EH (cell line): ENCODE measurements at places on chromosomes 1 and 21.

GRCh38 chr1:88773540-88774150, 89.6 kb downstream of the PKN2 start:
- DNase-seq = peak; percentile 77

GRCh38 chr1:66168948-66169671, 364.8 kb upstream of the SGIP1 start:
- no peak for DNase-seq

GRCh38 chr1:166182281-166182680, 15.5 kb upstream of the FAM78B start:
- DNase-seq = no peak

GRCh38 chr1:32393136-32393535, 1.1 kb downstream of the BSDC1 start:
- peak; percentile 16 for DNase-seq

GRCh38 chr1:86582161-86582560, 35.3 kb downstream of the CLCA4 start:
- DNase-seq = no peak

DNA sequence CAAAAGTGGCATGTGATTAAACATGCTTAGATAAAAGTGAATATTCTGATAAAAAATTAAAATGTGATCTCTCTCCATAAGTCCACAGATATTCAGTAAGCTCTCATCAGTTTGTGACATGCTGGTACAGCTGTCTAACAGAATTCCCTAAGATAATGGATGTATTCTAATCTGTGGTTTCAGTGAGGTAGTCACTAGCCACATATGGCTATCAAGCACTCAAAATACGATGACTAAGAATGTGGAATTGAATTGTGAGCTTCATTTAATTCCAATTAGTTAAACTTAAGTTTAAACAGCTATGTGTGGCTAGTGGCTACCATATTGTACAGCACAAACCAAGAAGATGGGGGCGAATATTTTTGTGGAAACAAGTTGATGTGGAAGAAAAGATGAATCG, 4.1 kb upstream of the REG4 start:
- peak; percentile 56 for DNase-seq

- no peak for DNase-seq
Measured at GRCh38 chr1:205582471-205583291, 49.1 kb downstream of the ELK4 start.

GRCh38 chr1:56934430-56935060, 31.3 kb downstream of the C8B start:
- peak; percentile 62 for DNase-seq

- DNase-seq = no peak
Measured at GRCh38 chr1:179352236-179352635, 13.5 kb upstream of the AXDND1 start.

- DNase-seq = no peak
Measured at GRCh38 chr1:149926296-149926695, 1.3 kb downstream of the SF3B4 start.

DNA sequence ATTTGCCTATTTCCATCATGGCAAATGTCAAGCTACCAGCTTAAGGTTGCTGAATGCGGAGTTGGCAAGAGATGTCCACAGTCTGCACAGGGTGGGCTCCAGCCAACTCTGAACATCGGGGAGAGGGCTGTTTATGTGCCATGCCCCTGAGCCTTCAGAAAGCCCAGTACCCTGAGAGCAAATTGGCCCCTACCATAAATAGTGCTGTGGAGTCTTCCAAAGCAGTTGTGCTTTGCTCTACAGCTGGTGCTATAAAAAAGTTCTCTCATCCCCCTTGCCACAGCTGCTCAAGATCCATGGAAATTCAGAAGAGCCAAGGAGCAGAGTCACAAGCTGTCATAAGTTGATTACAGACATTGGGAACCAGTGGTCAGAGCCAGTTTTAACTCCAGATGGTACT, 85.6 kb upstream of the CLDN14 start:
- DNase-seq = no peak

GRCh38 chr1:33396188-33397124, 34.4 kb downstream of the PHC2 start:
- DNase-seq = no peak

DNA sequence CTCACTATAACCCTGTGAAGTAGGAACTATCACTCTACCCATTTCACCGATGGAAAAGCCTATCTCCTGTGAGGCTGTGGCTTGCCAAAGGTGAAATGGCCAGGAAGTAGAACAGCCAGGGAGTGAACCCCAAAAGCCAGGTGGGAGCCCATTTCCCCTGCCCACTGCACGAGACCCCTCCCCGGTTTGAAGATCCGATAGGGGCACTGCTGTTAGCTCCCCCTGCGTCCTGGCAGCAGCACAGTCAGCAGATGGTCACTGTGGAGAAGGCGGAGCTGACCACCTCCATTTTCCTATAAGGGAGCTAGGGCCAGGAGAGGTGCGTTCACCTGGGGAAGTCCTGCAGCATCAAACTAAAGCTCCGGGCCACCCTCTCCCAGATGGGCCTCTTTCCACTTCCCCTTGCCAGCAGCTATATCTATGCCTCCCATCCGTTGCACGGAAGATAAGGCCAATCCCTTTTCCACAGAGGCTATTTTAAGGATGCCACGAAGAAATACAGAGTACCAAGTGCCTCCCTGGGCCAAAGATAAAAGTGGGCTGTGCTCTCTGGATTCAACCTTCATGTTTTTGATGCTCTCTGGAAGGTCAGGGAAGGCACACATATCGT, 7.8 kb downstream of the ERG start:
- no peak for DNase-seq

DNA sequence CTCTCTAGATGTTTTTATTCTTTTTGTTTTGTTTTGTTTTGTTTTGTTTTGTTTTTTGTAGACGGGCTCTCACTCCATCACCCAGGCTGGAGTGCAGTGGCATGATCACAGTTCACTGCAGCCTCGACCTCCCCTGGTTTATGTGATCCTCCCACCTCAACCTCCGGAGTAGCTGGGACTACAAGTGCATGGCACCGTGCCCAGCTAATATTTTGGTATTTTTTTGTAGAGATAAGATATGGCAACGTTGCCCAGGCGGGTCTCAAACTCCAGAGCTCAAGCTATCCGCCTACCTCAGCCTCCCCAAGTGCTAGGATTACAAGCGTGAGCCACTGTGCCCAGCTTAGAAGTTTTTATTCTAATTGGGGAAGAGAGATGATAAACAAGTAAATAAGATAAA, 13.3 kb upstream of the TP53BP2 start:
- no peak for DNase-seq

GRCh38 chr1:198423673-198424072, 116.8 kb downstream of the ATP6V1G3 start:
- DNase-seq = no peak

DNA sequence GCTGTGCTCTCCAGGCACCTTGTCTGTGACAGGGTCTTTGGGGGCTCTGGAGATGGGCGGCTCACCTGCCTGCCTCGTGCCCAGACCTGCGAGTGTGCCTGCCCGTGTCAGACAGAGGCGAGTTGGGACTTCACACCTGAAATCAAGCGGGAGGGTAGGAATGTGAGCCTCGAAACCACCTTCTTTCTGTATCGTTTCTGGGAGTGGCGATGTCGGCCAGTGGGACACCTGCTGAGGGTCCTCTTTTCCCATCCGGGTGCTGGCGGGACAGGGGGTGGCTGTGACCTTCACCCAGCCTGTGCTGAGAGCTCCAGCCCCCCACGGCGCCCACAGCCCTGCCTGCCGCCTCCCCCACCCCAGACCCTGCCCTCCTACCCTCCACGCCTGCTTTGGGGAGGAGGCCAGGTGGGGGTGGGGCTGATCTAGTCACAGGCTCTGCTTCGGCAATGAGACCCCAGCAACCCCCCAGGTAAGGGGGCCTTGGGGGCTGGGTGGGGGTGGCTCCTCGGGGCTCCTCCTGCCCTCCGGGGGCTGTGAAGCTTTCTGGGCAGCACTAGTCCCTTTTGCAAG, 15.6 kb upstream of the FAAP20 start:
- no peak for DNase-seq

GRCh38 chr1:108852221-108852975, 4.5 kb downstream of the AKNAD1 start:
- DNase-seq = no peak

DNA sequence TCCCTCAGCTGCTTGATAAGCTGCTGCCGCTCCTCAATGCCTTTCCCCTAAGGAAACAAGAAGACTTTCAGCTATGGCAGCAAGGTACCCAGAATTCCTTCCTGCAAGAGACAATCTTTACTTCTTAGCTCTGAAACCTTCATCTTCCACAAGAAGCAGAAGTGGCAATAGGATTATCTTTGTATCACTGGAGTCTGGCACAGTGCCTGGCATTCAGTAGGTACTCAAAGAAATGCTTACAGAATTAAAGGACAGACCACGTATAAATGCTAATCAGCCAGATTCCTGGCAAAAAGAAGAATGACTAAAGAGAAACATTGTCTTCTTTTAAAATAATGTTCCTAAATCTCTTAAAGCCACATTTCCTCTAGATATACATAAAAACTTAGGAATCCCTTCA, 43.7 kb downstream of the SLC27A3 start:
- no peak for DNase-seq

DNA sequence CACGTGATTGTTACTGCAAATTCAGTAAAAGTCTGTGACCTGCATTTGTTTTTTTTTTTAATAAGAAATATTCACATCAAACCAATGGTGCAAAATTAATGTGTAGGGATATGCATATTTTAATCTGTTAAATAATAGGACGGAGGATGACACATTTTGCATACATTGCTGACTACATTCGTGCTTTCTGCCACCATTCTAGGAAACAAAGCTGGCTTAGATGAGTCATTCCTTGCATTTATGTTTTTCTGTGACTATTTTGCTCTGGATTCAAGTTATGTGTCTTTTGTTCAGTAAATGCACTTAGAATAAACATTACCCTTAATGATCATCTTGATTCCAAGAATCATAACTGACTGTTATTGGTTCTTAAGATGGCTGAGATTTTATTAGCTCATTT, 23.9 kb upstream of the CYYR1 start:
- no peak for DNase-seq

DNA sequence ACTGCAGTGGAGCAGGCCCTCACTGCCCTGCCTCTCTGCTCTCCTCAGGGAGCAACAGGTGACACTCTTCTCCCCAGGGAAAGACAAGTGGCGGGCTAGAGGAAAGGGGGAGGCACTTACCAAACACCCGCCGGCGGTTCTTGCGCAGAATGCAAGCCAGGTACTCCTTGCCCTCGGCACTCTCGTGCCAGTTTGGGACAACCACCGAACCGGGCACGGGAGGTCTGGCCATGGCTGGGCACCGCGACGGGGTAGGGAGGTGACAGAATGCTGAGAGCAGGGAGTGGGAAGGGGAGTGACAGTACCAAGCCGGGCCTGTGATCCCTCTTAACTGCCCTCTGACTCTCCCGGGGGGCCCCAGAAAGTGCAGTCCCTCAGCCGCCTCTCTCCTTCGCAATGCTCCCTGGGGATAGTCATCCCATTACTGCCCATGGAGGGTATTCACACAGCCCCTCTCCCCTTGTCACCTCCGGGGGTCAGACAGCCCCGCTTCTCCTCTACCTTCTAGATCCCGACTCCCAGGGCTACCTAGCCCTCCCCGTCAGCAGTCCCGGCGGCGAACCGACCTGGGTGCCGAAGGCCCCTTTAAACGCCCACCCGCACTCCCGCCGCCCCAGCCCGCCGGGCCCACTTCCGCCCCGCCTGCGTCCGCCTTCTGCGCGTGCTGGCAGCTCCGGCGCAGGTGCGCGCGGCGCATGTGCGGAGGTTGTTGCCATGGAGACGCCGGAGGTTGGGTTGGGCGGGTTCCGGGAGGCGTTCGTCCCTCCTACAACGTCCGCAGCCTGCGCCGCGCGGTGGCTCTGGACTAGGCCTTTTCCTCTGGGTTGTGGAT, at the start of gene CPLANE2:
Gene CPLANE2 (minus strand): TSS at position 673 of the 832 bp plus-strand sequence. CDS start 441 bp downstream, at position 232.
- peak; percentile 92 for DNase-seq

- no peak for DNase-seq
Measured at GRCh38 chr1:109133815-109134214, 19.9 kb downstream of the ELAPOR1 start.

- no peak for DNase-seq
Measured at GRCh38 chr21:16250273-16250672, 520.5 kb downstream of the USP25 start.

GRCh38 chr1:116952738-116953275, 43.1 kb downstream of the PTGFRN start:
- DNase-seq = no peak

DNA sequence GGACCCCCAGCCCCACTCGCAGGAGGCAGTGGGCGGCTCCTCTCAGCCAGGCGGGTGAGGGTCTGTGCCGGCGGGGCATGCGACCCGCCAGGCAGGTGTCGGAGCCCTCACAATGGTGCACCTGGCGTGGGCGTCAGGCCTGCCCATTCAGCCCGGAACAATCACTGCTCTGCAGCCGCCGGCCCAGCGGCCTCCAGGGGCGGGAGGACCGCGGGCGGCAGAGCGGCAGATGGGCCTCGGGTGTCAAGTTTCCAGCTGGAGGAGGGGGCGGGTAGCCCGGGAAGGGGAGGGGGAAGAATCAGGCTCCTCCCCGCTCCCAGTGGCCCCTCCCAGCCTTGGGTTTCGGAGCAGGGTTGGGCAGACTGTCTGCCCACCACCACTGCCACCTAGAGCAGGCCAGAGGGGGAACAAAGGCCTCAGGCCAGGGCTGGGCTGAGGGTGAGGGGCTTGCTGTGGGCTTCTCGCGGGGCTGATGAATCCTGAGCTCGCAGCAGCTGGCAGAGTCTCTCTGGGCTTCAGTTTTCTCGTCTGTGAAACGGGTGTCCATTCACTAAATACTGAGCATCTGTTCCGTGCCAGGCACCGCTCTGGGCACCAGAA, 39.5 kb upstream of the CASZ1 start:
- peak; percentile 51 for DNase-seq

- no peak for DNase-seq
Measured at GRCh38 chr1:2789164-2789985, 12.1 kb downstream of the TTC34 start.

- DNase-seq = no peak
Measured at GRCh38 chr1:6262555-6263420, 1.9 kb upstream of the GPR153 start.

- DNase-seq = peak; percentile 30
Measured at GRCh38 chr21:46500224-46500861, 41.7 kb downstream of the DIP2A start.

DNA sequence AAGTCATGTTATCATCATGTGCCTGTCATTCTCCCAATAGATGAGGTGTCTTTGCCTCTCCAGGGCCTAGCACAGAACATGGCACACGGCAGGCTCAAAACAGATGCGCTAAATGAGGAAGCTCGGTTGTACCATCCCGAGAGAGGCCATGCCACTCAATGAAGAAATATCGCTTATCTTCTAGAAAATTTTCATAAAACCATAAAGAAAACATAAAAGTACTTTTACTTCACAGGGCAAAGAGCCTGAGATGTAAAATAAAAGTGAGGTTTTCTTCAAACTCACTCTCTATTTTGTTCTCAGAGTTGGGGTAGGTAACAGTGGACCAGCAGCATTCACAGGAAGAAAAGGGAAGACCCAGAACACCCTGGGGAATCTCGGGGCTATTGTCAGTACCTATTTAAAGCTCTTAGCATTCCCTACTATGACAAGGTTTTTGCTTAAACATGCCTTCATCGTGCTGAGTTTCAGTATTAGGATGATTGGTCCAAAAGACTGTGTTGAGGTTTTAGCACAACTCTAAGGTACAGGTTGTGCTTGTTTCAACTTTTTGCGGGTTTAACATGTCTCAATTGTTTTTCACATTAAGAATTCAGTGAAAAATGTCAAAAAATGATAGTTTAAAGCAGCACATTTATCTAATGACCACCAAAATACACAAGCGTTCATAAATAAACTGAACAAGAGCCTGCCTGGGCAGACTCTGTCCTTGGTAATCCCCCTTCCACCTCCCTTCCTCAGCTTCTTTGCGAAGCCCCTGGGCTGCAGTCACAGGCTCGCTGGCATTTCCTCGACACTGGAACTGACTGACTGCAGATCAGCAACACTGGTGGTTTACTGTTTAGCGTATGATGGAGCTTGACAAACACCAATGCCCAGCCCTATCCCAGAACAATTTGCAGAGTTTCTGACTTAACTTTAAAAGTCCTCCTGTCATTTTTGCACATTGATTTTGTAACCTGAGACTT, 55.6 kb downstream of the COQ8A start:
- no peak for DNase-seq
